ENCODE measurements at places on chromosomes 12 and 14.

DNA sequence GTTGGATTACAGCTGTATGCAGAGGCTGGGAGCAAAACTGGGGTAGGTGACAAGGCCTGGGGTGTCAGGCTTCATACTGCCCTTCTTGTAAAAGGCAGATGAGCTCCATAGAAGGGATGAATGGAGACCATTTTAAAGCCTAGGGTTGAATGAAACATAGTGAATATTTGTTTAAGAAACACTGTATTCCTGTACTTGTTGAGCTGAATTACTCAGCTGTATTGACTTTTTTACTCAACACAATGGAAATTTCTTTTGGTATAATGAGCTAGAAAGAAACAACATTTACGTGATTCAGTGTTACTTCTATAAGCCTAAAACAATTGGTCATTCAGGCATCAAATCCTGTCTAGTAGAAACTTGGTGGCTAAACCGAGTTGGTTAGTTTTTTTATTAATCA lies 14.1 kb downstream of the ATP6V0A2 start:
- DNase-seq: no peak

DNA sequence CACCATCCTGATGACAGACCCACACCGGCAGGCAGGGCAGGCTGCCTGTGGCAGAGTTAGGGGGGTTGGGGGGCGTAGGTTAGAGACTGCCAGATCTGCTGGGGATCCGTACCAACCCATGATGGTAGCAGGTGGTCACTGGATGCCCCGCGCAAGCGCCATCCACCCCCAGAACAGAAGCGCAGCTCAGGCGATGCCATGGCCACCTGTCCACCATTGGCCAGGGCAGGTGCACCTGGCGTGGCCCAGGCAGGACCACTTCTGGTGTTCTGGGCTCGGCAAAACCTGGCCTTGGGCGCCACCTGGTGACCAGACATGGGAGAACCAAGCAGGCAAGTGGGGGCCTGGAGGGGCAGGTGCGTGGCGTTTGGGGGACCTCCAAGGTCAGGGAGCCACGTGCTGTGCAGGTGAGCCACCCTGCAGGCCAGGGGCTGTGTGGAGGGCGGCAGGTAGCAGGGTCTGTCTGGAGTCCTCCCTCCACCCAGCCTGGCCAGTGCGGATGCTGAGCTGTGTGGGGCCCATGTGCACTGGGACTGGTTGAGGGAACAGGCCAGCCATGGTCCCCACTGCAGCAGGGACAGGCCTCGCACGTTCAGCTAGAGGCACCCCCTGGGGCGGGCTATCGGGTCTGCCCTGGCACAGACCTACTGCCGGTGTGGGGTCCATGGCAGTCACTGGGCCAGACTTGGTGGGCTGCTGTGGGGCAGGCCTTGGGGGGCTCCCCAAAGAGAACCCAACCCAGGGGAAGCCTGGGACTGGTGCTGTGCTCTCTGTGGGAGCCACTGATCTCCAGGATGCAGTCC lies 15.6 kb downstream of the BAG5 start:
- DNase-seq: no peak

GRCh38 chr14:67680941-67681340 lies 6.5 kb upstream of the VTI1B start:
- DNase-seq: no peak

- DNase-seq: no peak
Observed at GRCh38 chr12:111788178-111788654, 21.5 kb downstream of the ALDH2 start.

DNA sequence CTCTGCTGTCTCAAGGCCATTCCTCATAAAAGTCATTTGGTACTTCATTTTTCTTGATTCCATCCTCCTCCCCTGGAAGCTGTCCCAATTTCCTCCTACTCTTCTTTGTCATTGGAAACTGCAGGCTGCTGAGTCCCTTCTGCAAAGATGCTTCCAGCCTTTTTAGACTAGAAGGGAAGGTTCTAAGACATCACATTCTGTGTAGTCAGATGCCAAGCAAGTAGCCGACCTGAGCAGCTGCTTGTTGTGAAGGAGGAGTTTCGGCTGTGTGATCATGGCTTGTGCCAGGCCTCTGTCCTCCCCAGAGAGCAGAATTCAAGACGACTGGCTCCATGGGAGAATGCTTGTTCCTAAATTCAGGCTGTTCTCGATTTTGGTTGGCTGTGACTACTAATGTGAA lies 8.7 kb downstream of the RFC5 start:
- no peak for DNase-seq

GRCh38 chr14:58078471-58078870 lies 73.5 kb downstream of the ARMH4 start:
- DNase-seq: no peak

DNA sequence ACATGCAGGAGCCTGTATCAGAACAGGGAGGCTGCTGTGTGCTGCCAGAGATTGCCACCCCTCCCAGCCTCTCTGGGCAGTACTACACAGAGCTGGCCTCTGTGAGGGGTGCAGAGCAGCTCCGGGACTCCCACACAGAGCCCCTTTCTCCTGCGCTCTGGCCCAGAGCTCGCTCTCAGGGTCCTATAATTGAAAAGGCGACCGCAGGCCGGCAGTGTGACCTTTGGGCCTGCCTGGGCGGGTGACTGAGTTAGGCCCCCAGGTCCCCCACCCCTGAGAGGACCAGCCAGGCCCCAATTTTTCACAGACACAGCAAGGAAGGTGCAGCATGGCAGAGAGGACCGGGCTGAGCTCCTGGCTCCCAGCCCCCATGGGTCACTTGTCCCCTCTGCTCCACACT lies 136.4 kb downstream of the ZFP36L1 start:
- no peak for DNase-seq

DNA sequence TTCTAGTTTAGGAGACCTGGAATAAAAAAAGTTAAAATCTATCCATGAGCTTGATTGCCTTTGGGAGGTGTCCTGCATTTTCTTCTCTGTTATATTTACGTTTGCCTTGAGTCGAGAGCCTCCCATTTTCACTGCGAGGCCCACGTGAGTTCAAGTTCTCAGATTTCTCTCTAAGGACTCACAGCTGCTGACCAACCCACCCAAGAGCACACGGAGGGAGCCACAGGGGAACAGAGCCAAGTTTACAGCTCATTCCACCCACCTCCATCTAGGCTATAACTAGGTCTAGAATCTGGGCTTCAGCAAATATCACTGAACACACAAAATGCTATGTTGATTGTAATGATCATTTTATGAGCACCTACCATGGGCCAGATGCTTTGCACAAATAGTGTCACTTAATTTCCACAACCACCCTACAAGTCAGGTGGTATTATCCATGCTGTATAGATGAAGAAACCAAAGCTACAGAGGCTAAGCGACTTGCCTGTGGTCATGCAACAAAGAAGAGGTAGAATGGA lies 16.7 kb downstream of the ALDH1L2 start:
- DNase-seq: no peak

- DNase-seq: no peak
Observed at GRCh38 chr12:1108276-1108675, 117.3 kb downstream of the ERC1 start.

GRCh38 chr14:95948558-95948981 lies 71.9 kb downstream of the TUNAR start:
- no peak for DNase-seq

DNA sequence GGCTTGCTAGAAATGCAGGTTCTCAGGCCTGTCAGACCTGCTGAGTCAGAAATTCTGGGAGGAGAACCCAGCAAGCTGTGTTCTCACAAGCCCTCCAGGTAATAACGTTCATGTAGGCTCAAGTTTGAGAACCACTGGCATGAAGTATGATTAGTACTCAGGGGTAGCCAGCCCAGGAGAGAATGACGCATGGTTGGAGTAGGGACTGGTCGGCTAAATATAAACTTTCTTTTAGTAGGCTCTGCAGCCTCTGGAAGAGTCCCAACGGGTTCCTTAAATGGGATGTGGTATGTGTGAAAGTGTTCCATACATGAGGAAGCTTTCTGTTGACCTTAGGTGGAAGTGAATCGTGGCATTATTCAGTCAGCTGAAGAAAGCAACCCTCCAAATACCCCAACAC lies 209.3 kb downstream of the SLC41A2 start:
- no peak for DNase-seq

DNA sequence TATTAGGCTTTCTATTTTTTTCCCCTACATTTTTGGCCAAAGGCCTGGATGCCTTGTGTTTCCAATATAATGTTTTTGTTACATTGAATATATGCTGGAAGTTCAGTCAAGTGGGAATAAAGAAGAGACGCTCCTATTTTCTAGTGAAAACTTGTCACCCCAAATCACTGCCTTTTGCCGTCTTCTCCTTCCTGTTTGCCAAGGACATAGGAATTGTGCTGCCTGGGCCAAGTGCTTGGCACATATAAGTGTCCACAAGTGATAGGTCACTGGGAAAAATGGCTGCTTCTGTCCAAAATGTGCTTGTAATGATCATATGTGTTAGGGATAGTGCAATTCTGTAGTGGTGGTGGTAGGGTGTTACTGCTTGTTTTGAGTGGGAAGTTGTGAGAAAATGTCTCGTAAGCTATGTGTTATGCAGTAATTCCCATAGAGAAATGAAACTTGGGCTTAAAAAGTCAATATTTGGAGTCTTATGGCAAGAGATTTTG lies 11.6 kb upstream of the KCNJ8 start:
- DNase-seq: no peak

DNA sequence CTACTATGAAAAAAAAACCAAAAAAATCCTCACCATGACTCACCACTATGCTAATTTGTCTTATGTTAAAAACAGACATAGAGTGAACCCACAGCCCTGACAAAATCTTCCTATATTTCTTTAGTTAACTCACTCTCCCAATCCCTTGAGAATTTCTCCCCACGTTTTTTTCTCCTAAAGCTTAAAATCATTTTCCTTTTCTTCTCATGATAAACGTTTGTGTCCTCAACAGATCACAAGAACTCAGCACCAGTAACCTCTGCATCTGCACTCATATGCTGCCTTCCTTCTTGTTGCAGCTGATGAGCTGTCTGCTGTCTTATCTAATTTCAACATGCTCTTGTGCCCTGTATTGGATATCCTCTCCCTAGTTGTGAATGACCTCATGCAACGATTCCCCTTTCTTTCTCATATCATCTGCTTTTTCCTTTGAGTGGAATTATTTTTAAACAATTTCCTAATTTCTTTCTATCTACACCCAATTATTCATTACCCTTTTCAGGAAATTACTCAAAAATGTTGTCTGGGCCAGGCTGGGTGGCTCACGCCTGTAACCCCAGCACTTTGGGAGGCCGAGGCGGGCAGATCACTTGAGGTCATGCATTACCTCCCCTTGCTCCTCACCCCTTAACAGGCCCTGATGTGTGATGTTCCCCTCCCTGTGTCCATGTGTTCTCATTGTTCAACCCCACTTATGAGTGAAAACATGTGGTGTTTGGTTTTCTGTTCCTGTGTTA lies 427.5 kb upstream of the MGAT4C start:
- no peak for DNase-seq

DNA sequence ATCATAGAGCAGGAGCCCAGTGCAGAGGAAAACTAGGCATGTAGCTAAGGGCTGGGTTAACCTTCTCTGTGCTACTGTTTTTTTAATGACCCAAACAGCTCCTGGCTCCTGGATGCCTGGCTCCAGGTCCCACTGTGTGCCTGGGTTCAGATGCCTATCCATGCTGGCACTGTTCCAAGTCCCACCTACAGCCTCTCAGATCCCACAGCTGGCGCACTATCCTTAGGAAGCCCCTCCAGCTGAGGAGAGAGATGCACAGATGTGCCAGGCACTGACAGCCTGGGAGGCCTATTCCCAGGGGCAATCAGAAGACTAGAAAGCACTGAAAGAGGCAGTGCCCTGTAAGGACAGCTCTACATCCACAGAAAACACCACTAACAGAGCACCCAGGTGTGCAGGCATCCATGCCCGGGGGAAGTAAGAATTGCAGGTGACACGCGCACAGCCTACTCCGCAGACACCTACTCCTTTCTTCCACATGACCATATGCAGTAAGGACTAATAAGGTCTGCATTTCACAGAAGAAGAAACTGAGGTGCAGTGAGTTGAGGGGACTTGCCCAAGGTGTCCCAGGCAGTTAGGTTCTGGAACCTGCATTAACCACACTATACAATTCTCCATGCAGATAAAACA lies 51.2 kb downstream of the PITPNM2 start:
- no peak for DNase-seq

- no peak for DNase-seq
Observed at GRCh38 chr14:81435391-81436295, 35.5 kb upstream of the STON2 start.
